ENCODE measurements at places on chromosomes 11 and 22.

- ATAC-seq, result no peak
These were observed 21.1 kb downstream of the MRGPRD start for GRCh38 chr11:68959465-68960293.

- ATAC-seq, result peak; percentile 82
These were observed 562 bp downstream of the SHANK2 start for GRCh38 chr11:71251761-71252268.

DNA sequence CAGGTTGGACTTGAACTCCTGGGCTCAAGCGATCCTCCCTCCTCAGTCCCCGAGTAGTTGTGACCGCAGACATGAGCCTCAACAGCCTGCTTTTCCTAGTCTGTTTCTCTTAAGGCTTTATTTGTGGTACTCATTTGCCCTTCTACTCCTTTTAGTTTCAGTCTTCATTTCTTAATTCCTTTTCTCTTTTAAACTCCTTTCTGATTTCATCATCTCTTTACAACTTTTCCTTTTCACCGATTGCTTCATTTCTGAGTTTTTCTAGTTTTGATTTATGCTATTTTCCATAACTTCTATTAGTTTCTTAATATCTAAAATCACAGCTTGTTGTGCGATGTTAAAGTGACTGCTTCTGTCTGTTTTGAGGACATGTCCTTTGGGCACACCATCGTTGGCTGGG lies 17.3 kb upstream of the MRGPRF start:
- ATAC-seq, result no peak

GRCh38 chr22:50189849-50190181 lies 4.1 kb downstream of the TRABD start:
- ATAC-seq, result no peak

DNA sequence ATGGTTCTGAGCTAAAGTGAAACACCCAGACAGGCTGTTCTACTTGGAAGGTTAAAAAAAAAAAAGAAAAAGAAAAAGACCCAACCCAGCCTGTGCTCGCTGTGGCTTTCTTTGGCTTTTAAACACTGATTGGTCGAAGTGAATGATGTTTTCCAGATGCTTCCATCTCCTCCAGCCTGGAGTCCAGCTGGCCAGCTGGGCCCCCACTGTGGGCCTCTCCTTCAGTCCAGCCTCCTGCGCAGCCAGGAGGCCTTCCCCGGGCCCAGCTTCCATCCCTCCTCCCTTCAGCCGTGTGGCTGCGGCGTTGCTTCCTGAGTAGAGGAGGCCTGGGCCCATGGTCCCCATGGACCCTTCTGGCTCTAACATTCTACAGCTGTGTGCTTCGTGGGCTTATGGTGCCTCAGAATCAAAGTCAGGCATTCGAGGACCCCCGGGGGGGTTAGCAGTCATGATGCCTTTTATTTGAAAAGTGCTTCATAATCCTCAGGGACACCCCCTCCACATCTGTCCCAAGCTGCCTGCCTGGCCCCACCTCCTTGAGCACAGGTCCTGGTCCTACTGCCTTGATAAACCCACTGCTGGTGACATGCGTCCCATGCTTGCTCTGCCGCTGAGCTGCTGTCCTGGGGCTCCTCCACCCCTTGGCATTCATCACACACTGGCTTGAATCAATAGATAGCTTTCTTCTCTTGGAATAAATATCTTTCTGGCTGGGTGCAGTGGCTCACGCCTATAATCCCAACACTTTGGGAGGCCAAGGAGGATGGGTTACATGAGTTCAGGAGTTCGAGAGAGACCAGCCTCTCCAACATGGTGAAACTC lies 42.2 kb upstream of the FBLN1 start:
- peak; percentile 90 for ATAC-seq

- ATAC-seq, result no peak
These were observed 7.4 kb downstream of the CNTF start for GRCh38 chr11:58629857-58630256.

- ATAC-seq, result no peak
These were observed 589.6 kb downstream of the TBC1D22A start for GRCh38 chr22:47351836-47352579.

DNA sequence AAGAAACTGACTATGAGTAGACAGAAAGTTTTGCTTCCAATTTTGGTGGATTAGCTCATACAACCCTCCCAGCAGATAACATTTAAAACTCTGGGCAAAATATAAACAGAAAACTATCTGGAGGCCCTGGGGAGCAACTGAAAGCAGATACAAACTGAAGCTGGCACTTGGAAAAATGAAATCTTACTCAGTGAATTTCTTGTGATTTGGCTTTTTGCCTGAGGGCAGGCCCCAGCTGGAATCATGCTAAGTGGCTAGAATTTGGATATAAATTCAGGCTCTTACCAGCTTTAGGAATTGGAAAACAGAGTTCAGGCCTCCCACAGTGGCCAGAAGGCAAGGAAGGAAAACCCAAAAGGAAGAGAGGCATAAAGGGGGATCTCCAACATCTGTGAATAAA lies 85.8 kb downstream of the EFCAB6 start:
- no peak for ATAC-seq

DNA sequence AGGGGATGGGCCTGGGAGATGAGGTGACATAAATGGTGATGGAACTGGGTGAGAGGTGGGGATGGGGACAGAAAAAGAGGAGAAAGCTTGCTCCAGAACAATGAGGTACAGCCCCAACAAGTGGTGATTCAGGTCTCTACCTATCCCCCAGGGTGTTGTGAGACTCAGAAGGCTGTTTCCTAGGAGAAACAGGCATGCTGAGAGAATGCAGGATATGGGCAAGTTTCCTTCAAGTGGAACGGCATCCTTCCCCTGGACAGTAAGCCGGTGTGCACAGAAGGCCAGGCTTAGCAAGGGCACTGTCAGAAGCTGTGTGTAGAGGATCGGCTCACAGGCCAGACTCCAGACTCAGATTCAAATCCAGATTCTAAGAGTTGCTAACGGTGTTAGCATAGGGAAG lies 34.1 kb upstream of the CRTAM start:
- no peak for ATAC-seq
